ENCODE measurements at places on chromosomes 4 and X.

- no peak for DNase-seq
These were observed 22.3 kb downstream of the HAND2 start for GRCh38 chr4:173507471-173508385.

- no peak for DNase-seq
These were observed 80.5 kb upstream of the PPARGC1A start for GRCh38 chr4:23970201-23970850.

- no peak for DNase-seq
These were observed 8.8 kb downstream of the HPGDS start for GRCh38 chr4:94333866-94334265.

- DNase-seq = peak; percentile 81
These were observed 237.5 kb downstream of the BCOR start for GRCh38 chrX:39859991-39860861.

- no peak for DNase-seq
These were observed 341 bp upstream of the SLC2A9 start for GRCh38 chr4:10021653-10022023.

Data from NK-92 treated with Interleukin-12 subunit alpha and Interleukin-12 subunit beta, amount 100 ng/mL, for 24 hours (cell line).